ENCODE measurements at places on chromosomes 4 and X.

GRCh38 chrX:83771664-83772063 lies 89.3 kb upstream of the CYLC1 start:
- DNase-seq = no peak

DNA sequence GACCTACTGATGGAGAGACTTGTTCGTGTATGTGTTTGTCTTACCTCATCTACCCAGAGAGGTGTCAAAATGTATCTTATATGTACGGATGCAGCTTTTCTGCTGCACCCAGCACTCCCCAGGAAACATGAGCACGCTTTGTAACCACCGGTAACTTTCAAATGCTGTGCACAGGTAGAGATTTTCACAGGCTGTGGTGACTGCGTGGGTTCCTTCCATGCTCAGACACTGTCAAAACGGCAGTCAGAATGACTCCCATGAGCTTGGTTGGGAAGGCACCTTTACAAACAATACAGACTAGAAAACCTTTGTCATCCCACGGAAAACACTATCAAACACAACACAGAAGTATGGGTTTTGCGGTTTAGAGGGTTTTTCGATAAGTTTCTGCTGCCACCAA lies 28.2 kb downstream of the F11 start:
- DNase-seq = no peak

- DNase-seq = peak; percentile 57
These were observed 17.0 kb upstream of the PAPSS1 start for GRCh38 chr4:107736924-107737448.

- DNase-seq = no peak
These were observed 383.9 kb downstream of the RPA4 start for GRCh38 chrX:97267396-97268181.

DNA sequence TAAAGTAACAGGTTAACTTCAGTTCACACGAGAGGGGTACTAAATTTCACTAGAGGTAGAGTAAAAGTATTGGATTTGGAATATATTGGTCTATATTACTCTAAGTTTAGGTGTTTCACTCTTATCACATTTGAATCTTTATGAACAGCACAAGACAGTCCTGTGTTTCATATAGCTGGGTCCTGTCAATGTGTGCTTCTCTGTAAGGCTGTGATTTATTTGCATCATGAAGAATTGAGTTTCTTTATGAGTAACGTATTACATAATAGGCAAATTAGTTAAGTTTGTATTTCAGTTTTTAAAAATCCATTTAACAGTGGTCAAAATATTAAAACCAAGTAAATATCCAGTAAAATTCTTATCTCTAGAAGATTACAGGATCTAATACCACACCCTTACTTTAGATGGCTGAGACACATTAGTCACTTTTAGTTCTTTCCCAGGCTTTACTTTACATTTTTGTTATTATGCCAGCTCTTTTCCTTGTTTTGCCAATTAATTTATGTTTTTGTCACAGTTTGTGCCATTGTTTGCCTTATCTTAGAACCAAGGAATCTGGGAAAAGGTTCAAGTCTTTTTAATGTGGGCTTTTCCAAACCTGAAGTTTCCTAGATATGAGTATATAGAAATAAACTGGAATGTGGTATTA lies 32.1 kb downstream of the NUDT6 start:
- DNase-seq = peak; percentile 26

DNA sequence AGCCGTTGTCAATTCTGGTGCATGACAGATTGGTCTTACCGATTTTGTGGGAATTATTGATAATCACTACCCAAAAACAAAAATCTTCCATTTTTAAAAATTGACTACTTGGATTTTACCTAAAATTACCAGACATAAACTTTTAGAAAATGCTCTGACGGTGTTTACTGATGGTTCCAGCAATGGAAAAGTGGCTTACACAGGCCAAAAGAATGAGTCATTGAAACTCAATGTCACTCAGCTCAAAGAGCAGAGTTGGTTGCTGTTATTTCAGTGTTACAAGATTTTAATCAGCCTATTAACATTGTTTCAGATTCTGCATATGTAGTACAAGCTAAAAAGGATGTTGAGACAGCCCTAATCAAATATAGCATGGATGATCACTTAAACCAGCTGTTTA lies 23.0 kb upstream of the UGT2B17 start:
- DNase-seq = peak; percentile 8

- peak; percentile 86 for DNase-seq
These were observed 438.1 kb downstream of the INPP4B start for GRCh38 chr4:142408003-142408441.

- DNase-seq = no peak
These were observed 40.5 kb upstream of the GLRB start for GRCh38 chr4:157035471-157035870.

- no peak for DNase-seq
These were observed 38.2 kb downstream of the NLGN3 start for GRCh38 chrX:71182871-71183270.

DNA sequence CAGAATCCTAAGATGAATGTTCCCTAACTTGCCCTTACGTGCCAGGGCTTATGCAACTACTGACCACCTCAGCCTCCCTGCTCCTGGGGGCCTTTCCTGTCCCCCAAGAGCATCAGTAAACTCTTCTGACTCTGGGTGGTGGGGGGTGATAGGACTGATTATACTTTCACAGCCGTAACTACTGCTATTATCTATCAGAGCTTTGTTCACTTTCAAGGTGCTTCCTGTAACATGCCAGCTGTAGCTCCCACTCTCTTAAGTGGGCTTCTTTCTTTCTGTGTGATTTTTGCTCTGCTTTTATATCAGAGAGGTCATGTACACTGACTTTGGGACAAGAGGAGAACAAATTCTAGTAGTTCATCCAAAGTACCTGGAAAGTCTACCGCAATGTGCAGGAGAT lies 25.3 kb downstream of the SPINK2 start:
- DNase-seq = no peak

DNA sequence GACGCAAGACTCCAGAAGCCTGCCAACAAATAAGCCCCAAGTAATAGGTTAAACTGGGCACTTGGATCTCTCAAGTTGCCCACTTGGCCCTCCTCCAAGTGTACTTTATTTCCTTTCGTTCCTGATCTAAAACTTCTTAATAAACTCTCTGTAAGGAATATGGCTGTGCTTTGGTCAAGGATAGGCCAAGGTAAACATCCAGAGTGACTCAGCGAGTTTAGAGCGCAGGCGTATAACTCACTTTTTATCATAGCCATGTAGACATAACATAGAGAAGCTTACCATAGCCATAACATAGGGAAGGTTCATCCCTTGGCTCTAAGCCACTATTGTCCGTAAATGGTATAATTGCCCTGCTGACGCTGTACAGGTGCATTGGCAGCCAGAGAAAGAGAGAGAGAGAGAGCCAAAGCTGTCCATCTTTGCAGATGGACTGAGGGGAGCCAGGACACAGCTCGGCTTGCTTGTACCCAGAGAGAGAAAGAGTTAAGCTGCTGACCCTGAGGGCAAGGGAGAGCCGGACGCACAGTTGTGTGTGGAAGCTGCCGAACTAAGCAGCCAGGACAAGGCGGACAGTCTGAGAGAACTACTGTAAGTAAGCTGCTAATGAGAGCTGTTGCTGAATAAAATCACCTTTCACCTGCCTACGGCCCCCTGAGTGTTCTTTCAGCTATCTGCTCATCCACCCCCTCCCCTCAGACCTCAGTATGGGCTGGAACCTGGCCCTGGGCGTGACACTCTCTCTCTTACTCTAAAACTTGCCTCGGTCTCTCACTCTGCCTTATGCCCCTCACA lies 1.8 kb downstream of the TLR1 start:
- DNase-seq = no peak

GRCh38 chrX:49761481-49761880 lies 65.7 kb upstream of the PAGE1 start:
- DNase-seq = peak; percentile 33

- no peak for DNase-seq
These were observed 488.3 kb downstream of the CFAP47 start for GRCh38 chrX:36407836-36408235.

GRCh38 chr4:147724468-147725201 lies 7.3 kb upstream of the ARHGAP10 start:
- no peak for DNase-seq

- DNase-seq = peak; percentile 53
These were observed 143.5 kb upstream of the MAMLD1 start for GRCh38 chrX:150219374-150220185.

DNA sequence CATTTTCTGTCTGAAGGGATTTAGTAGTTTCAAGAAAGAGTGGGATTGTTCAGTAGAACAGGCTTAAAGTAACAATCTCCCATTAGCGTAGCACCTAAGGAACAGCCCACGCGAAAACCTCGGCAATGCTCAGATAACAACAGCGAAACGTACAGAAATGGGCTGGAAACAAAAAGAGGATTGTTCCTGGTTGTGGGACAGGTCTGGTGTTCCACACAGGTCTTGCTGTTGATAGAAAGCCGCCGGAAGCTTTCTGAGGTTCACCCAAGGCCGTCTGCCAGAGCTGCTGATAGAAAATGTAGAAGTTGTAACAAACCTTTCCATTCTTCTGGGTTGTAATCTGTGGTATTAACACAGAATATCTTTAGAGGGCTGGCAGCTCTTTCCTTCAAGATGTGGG lies 69.4 kb upstream of the CLCN4 start:
- DNase-seq = no peak

DNA sequence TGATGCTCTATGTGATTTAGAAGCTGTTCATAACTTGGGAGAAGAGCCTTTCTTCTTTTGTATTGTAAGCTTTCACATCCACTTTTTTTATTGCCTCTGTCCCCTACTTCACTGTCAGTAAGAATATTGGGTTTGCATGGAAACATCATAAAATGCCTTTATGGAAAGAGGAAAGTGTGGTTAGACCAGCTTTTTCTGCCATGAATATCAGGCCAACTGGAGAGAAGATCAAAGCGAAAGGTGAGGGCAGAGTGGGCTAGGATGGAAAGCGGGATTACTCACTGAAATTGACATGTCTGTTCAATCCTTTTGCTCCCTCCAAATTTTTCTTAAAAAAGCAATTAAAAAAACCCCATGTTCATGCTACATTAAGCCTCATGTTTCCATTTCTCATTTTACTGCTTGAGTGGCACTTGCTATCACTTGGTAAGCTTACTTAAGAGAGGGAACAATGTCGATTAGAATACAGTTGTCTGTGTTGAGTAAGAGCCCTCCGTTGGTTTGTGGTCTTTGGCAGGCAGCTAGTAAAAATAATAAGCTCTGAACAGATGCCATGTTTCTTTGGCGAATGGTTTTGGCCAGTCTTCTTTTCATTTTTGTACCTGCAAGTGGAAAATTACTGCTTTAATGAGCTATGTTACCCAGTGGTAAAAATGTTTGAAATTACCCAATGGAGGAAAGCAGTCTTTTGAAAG lies 35.9 kb downstream of the SUPT20HL1 start:
- DNase-seq = peak; percentile 71

- peak; percentile 89 for DNase-seq
These were observed 80.8 kb upstream of the MAB21L2 start for GRCh38 chr4:150501009-150501727.

GRCh38 chr4:7515390-7515902 lies 80.7 kb upstream of the PSAPL1 start:
- DNase-seq = no peak

DNA sequence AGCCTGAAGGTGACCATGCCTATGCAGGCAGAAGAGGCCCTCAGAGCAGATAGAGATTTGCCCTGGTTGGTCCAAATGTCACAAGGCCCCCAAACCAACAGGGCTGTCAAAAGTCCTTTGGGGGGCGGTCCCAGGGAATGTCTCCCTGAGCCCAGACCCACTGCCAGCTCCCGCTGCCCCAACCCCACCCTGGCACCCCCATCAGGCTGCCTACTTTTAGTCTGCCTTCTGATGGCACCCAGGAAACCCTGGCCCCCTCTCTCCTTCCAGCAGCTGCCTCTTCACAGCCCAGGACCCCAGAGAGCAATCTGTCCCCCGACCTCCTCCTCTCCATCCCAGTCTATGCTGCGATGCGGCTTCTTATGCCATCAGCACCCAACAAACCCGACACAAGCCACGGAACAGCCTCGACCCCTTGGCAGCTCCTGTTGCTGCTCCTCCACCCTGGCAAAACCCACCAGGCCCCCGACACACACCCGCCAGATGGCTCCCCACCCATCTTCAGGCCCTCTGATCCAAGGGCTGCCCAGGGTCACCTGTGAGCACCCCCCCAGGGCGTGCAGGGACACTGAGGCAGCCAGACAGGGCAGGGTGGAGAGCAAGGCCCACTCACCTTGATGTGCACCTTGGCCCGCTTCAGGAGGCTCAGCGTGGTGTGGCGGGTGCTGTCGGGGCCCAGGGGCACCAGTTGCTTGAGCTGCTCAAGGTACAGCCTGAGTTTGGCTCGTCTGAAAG lies 9.9 kb downstream of the MXD4 start:
- no peak for DNase-seq

DNA sequence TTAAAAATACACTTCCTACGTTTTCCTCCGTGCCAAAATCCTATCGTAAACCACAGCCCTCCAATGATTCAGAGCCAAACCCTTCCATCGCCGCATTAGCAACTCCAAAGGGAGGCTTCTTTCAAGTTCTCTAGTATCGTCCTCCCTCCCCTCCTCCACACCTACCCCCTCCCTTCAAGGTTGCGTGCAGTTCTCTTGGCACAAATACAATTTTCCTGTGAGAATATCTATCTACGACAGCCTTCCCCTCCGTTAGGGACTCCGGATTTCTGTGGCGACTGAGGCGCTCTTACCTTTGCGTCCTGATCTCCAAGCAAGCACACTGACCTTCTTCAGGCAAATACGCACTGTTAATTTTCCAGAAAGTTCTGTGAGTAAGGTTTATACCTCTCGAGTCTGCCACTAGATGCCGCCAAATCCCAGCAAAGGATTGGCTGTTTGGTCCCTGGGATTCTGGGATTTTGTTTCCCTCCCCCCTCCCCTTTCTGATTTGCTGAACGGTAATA lies 1.2 kb upstream of the MORF4L2 start:
- peak; percentile 83 for DNase-seq

- DNase-seq = no peak
These were observed 335.2 kb downstream of the PDGFC start for GRCh38 chr4:156636381-156636780.

- peak; percentile 1 for DNase-seq
These were observed 91.5 kb downstream of the HTR2C start for GRCh38 chrX:114675365-114675764.

DNA sequence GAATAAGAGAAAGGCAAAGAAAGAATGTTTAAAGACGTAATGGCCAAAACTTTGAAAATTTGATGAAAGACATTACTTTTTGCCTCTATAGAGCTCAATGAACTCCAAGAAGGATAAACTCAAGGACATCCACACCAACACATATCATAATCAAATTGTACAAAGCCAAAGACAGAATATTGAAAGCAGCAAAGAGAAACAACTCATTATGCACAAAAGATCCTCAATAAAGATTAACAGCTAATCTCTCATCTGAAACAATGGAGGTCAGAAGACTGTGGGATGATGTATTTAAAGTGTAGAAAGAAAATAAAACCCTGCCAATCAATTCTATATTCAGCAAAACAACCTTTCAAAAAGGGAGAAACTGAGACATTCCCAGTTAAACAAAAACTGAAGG lies 129.1 kb upstream of the TEX13D start:
- no peak for DNase-seq

- peak; percentile 50 for DNase-seq
These were observed 1.2 kb downstream of the TLL1 start for GRCh38 chr4:165874072-165874790.

GRCh38 chr4:145935253-145936141 lies 3.1 kb downstream of the ZNF827 start:
- DNase-seq = no peak

- DNase-seq = no peak
These were observed 575 bp downstream of the RCHY1 start for GRCh38 chr4:75513526-75514130.

All from MCF 10A (cell line).